ENCODE measurements at places on chromosomes 2 and 18.

- no peak for ATAC-seq
Measured at GRCh38 chr2:178482437-178482836, 2.2 kb downstream of the PLEKHA3 start.

DNA sequence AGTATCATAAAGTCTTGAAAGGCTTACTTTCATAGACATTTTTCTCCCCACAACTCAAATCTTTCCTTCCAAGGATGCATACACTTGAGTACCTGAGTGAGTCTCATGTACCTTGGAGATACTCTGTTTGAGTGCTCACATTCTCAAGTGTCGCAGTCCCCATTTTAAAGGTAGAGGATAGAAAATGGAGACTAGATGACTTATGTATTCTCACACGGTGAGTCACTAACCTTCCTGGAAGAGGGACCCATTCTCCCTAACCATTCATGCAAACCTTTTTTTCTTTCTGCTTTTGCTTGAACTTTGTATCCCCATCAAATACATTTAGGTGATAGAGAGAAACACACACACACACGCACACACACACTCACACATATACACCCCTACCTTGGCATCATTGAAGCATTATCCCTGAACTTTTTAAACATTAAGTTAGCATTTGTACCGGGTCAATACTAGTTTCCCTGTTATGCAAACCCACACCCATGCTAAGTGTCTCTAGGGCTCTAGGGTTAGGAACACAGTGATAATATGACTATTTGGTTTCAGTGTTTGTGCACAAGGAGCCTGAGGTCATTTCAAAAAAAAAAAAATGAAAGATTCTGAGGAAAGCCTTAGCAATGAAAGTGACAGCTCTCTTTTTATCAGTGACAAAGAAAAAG lies 236.2 kb downstream of the IKZF2 start:
- peak; percentile 75 for ATAC-seq

DNA sequence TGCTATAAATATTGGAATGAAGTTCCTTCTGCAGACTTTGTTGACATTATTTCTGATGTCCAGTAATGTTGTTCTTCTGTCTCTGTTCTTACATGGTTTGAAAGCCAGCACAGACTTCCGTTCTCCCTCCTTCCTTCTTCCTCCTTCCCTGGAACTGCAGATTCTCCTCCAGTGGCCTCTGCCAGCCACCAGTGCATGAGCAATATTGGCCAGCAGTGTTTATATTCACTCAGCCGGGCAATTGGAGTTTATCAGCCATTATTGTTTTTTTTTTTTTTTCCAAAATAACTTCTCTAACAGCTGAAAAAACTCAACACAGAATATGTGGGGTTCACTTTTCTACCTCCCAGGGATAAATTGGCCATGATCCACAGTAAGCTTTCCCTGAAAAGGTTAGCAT lies 86.8 kb downstream of the ADCYAP1 start:
- ATAC-seq: no peak

DNA sequence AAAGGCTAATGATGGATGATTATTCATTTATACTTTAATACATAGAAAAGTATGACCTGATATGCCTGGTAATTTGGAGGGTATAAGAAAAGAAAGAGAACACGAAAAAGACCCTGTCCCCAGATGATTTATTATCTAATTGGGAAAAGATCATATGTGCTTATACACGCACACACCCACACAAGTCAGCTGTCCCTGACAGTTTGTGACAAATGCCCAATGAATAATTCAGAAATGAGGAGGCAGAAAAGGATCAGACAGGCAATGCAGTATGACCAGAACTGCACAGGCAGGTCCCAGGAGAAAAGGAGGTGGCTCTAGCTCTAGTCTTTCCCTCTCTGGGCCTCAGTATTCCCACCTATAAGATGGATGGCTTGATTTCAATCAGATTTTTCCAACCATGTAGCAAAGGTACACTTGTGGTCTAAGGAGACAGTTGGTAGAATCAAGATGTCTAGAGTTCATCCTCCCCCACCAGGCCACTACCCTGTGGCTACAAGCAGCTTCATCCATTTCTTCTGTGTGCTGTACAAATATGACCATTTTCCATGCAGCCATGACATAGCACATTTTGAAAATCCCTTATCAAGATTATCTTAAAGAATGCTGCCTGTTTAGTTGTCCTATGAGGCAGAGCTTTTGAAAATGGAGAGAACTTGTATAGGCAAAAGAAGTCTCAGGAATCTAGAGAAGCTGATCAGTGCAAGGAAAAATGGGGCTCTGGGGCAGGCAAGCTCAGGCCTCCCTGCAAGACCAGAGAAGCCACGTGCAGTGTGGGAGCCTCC lies 19.7 kb downstream of the CYRIA start:
- no peak for ATAC-seq

DNA sequence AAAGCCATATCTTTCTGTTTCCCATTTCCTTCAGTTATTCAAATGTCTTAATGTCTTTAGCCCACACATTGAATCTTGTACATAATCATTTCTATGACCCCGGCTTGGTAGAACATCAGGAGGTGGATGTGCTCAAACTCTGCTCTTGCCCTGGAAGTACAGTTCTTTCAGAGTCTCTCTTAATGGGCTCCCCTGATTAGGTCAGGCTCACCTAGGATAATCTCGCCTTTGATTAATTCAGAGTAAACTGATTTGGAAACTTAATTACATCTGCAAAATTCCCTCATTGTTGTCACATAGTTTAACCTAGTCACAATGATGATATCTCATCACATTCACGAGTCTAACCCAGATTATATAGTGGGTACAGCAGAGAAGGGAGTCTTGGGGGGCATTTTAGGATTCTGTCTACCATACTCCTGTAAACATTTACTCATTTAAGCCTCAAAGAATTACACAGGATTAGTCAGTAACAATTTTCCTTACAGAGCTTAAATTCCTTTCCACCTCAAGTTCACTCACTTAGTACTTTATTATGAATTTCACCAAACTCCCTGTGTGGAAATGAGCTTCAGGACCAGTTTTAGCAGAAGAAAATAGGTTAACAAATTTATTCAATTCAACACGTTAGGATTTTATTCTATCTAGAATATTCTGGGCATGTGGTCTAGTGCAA lies 135.5 kb downstream of the FHOD3 start:
- ATAC-seq: no peak

DNA sequence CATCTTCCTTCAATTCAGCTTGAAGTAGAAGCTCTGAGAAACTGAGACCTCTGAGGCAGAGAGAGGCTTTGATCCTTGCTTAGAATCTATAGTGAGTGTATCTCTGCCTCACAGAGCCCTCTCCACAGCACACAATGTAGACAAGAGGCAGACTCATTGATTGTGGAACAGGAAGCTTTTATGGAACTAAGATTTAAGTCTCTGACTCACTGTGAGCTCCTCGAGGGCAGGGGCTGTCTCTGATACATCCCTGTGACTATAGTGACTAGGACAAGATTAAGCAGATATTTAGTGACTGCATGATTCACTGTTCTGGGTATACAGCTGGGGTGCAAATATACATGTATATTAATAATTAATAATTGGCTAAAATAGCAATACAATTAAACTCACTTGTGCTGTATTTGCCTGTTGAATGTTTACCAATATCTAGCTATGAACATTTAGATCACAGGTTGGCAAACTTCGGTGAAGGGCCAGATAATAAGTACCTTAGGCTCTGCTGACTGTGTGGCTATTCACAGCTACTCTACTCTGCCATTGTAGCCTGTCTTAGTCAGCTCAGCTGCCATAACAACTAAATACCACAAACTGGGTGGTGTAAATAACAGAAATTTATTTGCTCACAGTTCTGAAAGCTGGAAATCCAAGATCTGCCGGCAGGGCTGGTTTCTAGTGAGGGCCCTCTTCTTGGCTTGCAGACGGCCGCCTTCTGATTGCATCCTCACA lies 54.4 kb downstream of the ARHGEF4 start:
- no peak for ATAC-seq

- ATAC-seq: no peak
Measured at GRCh38 chr2:60906395-60906794, 25.0 kb downstream of the REL start.

DNA sequence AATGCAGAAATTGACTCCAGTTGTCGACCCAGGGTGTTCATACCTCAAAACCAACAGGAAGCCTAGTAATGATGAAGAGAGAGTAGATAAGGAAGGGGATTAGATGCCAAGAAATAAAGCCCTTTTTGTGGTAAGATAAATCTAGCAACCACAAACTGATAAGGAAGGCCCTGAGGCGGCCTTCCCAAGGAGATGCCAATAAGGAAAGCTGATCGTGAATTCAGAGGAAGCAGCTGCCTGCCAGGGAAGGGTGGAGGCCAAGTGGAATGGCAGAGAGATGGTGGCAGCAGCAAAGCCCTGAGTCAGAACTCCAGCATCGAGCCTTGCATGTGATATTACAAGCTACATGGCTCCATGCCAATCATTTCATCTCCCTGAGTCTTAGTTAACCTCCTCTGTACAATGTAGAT lies 126.3 kb downstream of the IRS1 start:
- no peak for ATAC-seq

- ATAC-seq: peak; percentile 62
Measured at GRCh38 chr2:61670591-61671501, 132.7 kb upstream of the XPO1 start.

GRCh38 chr2:19812166-19812565 lies 89.6 kb downstream of the TTC32 start:
- ATAC-seq: no peak

GRCh38 chr18:3088449-3088848 lies 75.5 kb upstream of the LPIN2 start:
- no peak for ATAC-seq

DNA sequence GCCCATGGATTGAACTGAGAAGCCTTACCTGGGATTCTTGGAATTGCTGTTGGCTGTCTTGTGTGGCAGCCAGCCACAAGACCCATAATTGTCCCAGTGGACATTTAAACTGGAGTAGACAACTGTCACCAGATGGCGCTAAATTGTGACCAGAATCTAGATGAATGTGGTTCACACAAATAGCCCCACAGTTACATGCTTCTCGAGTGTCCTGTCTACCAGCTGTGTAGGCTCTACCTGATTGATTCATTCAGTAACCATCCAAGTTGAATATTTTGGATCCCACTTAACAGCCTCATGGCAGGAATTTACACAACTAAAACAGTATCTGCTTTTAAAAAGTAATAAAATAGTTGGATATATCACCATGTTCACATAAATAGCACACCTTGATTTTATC lies 73.2 kb downstream of the MAP4K4 start:
- peak; percentile 58 for ATAC-seq

DNA sequence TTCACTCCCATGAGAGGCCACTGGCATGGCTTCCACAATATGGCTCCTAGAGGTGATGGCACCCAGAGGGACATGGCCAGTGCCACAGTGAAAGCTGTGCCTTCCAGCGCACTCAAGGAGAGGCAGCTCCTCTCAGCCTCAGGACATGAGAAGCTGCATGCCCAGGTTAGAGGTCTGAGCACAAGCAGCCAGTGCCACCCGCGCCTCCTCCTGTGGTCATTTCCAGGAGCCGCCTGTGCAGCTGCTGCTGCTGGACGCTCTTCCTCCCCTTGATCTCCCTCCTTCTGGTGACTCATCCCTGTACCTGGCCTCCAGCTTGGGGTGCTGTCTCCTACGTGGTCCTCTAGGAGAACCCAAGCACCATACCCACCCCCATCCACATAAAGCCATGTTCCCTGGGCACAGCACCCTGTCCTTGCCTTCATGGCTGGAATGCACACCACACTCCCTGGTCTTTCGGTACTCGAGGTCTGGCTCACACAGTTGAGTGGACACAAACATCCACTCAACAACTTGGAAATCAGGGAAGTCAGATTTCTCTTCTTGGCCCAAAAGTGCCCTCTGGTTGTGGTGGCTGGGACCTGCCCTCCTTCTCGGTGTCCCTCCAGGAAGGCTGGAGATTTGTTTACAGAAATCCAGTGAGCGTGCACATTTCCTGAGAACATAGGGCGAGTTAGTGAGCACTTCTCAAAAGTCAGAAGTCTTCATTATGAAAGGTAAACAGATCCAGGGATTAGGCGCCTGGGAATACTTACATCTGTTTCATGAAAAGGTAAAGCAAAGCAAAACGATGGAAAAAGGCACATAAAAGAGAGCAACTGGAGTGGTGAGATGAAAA lies 96.7 kb downstream of the EIPR1 start:
- ATAC-seq: no peak

DNA sequence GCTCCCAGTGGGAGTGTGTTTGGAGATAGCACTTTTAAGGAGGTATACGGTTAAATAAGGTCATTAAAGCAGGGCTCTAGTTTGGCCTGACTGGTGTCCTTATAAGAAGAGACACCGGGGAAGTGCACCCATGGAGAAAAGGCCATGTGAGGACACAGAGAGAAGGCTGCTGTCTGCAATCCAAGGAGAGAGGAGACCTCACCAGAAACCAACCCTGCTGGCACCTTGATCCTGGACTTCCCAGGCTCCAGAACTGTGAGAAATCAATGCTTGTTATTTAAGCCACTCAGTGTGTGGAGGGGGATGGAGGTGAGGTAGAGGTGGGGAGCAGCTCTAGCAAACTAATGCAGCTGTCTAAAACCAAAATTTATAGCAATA lies 62.0 kb downstream of the RPL31 start:
- ATAC-seq: no peak

DNA sequence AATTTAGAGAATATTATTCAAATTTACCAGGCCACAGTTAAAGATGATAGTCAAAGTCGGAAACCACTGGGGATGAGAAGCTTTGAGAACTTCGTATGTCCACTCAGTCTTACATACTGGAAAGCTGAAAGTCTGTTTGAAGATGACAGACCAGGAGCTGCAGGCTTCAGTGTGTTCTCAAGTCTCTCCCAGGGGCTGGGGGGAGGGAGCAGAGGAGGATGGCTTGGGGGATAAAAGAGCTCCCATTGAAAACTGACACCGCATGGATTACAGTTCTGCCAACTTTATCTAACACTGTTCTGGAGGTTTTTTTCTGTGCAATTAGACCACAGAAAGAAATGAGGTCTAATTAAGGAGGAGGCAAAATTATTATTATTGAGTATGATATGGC lies 170.5 kb upstream of the ALKAL2 start:
- ATAC-seq: no peak

GRCh38 chr2:235493775-235494715 lies at the start of gene AGAP1:
TSS of gene AGAP1 (plus strand) at chr2:235494043.
- ATAC-seq: no peak
